Stimulated activated naive CD4-positive, alpha-beta T cell treated with Interleukin-2 at 50 U/mL for 16 hours (primary cell): ENCODE measurements at places on chromosomes 3 and 15.
A peak's percentile ranks its signal among the peaks of the same experiment; 100 is the strongest.

- DNase-seq, result no peak
Measured at GRCh38 chr15:44620081-44620480, 43.4 kb downstream of the SPG11 start.

DNA sequence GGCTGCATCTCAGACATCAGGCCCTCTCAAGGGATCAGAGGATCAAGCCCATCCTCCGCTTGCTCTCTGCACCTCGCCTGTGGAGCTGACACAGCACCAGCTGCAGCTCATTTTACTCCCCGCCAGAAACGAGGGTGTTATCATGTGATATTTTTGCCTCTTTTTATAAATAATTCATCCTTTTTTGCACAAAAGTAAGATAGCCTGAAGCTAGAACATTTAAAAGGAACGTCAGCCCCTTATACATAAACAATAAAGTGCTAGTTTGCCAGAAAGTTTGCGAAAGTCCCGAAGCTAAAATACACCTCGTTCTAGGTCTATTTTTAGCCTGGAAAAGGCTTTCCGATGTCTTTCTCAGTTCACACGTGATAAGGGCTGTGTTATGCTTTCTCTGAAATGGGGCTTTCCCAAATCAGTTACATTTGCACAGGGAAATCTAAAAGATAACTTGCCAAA lies 9.6 kb upstream of the FAM174B start:
- no peak for DNase-seq

DNA sequence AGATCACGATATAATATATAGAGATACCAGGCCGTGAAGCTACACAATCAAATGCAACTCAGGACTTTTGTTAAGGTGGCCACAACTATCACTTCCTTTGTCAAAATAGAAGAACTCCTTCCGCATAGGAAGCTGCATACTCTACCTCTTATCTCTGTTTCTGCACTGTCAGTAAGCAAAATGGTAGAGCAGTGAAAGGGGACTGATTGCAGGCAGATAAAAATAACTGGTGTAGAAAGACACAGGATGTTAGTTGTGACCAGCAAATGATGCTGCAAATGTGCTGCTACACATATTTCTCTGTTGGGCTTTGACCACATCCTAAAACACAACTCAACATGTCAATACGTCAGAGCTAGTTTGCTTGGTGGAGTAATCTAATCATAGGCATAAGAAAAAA lies 16.3 kb upstream of the TRAT1 start:
- DNase-seq, result no peak

- no peak for DNase-seq
Measured at GRCh38 chr3:85681906-85682305, 723.1 kb downstream of the CADM2 start.

DNA sequence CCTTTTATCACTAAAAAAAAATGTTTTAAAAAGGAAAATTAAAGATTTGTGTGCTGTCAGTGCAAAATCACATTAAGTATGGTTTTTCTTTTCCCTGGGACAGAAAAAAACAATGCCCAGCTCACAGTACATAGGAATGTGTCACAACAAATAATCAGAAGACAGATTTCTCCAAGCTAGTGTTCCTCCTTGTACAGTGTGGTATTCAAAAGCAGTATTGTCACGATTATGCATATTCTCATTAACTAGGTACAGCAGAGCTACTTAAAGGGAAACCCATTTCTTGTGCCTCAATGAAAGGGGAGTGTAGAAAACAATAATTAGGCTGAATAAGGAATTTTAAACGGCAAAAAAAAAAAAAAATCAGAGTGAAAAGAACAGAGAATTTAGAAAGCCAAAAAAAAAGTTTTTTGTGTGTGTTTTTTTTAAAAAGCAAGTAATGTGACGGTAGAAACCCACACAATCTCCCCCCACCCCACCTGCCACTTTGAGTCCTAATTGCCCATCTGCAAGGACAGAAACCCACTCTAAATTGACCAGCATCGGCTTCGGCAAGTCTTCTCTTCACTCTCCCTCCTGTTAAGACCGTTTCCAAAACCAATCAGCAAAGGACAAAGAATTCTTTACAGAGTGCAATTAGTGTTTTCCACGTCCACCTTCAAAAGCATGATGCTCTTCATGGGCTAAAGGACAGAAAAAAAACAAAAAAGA lies 41.0 kb downstream of the EIF4E3 start:
- DNase-seq, result no peak

DNA sequence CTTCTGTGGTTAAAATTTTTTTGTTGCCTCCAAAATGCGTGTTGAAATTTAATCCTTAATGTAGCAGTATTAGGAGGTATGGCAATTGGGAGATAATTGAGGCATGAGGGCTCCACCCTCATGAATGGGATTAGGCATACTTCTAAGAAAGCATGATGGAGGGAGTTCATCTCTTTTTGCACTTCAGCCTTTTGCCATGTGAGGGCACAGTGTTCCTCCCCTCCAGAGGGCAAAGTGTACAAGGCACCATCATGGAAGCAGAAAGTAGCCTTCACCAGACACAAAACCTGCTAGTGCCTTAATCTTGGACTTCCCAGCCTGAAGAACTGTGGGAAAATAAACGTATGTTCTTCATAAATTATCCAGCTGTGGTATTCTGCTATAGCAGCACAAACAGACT lies 429.5 kb downstream of the ZIC1 start:
- DNase-seq, result no peak

DNA sequence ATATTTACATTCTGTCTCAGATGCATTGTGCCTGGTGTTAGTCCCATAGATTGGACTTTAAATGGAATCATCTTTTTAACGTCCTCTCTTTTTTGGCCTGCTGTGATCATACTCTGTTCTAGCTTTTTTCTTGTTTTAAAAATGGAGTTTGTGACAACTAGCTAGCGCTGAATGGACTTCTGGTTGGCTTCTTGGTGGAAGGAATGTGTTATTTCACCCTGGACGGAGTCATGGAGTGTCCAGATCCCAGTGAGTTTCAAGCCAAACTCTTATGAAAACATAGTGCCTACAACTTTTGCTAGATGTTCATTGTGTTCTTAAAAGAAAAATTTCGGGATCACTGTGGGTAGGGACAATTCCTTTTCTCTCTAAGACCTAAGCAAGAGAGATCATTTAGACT lies 192.6 kb downstream of the TCF12 start:
- DNase-seq, result no peak

- DNase-seq, result no peak
Measured at GRCh38 chr3:84978843-84979242, 20.1 kb downstream of the CADM2 start.

DNA sequence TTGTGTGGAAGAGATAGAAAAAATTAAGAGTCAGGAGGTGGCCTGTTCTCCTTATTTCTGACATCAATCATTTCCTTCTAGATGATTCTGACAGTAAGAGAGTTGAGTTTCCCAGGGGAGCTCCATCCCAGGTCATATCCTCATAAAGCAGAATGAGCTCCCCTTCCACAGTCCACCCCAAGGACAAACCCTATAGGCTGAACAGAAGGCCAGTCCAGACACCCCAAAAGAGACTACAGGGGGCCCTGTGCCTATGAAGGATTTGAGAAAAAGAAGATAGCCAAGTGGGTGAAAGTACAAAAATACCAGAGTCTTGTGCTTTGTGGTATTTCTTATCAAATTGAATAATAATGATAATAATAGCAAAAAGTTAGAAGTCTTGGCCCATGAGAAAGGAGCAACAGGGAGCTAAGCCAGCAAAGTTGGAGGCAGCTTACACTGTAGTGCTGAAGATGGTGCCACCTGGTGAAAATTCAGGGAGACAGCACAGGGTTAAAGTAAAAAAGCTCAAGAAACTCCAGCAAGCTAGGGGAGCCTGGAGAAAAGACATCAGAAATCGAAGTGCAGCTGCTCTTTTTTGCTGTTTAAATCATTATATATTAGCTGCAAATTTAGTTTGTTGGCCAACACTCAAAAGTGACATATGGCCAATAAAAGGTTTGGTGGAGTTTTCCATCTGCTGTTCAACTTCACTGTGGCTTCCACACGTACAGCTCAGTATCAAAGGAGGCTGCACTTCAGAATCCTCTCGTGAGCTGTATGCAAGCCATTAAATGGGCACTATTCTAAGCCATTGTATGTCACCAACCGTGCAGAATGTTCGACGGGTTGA lies 35.8 kb upstream of the SLC24A5 start:
- DNase-seq, result no peak

GRCh38 chr3:194161131-194162045 lies 25.4 kb downstream of the HES1 start:
- DNase-seq, result no peak

GRCh38 chr3:154180836-154181691 lies 59.9 kb downstream of the ARHGEF26 start:
- DNase-seq, result no peak

GRCh38 chr3:10437272-10437994 lies 68.0 kb downstream of the ATP2B2 start:
- peak; percentile 69 for DNase-seq

GRCh38 chr3:111541391-111541790 lies 606 bp upstream of the CD96 start:
- DNase-seq, result no peak

GRCh38 chr3:105157766-105158085 lies 209.0 kb upstream of the ALCAM start:
- no peak for DNase-seq

GRCh38 chr15:33737687-33738601 lies 230.4 kb upstream of the CHRM5 start:
- peak; percentile 1 for DNase-seq

DNA sequence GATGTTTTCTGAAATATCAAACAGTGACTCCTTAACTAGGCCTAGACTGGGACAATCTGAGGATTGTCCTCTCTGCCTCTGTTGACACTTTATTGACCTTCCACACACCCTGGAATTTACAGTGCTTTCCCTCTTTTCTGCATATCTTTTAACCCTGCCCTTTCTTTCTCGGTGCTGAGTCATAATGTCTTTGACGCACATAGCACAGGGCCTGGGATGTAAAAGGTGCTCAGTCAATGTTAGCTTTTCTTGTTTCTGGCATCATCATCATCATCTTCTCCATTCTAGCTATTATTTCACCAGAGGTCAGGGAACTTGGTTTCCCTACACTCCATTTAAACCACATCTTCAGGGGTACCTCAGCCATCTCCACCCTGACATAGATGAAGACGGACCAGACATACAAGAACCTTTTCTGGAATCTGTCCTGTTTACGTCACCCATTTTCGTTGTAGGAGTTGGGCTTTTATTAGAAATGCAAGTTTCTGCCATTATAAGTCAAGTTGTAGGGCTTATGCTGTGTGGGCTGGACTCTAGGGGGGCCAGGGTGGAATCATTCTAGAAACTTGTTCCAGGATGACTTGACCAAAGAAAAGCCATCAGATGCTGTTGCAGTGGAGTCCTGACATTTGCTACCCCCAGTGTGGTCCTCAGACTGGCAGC lies 46.6 kb downstream of the ZBTB38 start:
- no peak for DNase-seq

- DNase-seq, result no peak
Measured at GRCh38 chr3:123521179-123521969, 63.5 kb downstream of the HACD2 start.

DNA sequence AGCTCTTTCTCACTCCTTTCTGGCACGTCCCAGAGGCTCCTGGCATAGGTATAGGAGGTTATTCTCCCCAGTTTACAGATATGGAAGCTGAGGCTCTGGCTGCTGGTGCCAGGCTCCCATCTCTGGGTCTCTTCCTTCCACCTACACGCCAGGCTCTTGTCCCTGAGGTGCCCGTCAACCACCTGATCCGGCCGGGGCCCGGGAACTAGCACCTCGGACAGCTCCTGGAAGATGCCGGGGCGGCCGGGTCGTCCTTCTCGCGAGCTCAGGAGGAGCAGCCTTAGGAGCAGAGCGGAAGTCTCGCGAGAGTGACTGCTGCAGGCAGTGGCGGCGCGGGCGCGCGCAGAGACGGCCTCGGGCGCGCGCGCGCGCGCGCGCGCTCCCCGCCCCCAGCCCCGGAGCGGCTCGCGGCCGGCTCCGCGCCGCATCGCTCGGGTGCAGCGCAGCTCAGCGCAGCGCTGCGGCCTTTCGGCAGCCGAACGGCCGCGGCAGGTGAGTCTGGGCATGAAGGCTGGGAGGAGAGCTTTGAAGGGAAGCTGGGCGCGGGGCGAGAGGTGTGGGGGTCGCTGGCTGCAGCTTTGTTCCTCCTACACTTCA lies at the start of gene SCAMP5:
SCAMP5 (plus strand) TSS at position 382 of the 597 bp plus-strand sequence. CDS start 16,277 bp downstream, outside the sequence.
- peak; percentile 90 for DNase-seq

- no peak for DNase-seq
Measured at GRCh38 chr3:5122741-5123706, 932 bp downstream of the ARL8B start.

GRCh38 chr15:67130673-67131601 lies 65.5 kb downstream of the SMAD3 start:
- DNase-seq, result no peak

DNA sequence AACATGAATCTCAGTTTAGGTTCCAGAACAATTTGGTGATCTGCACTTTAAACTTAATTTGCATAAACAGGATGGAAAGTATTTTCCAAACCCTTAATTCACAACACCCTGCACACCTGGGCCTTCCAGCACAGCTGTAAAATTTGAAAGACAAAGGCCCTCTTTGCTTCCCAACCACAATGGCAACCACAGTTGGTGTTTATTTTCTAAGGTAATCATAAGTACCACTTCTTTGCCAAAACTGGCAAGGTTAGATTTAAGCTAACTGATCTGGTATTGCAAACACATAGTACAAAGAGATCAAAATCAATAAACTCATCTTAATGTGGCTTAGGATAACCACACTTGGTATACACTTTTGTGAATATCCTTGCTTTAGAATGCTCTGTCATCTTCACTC lies 4.1 kb downstream of the LRIG1 start:
- no peak for DNase-seq

DNA sequence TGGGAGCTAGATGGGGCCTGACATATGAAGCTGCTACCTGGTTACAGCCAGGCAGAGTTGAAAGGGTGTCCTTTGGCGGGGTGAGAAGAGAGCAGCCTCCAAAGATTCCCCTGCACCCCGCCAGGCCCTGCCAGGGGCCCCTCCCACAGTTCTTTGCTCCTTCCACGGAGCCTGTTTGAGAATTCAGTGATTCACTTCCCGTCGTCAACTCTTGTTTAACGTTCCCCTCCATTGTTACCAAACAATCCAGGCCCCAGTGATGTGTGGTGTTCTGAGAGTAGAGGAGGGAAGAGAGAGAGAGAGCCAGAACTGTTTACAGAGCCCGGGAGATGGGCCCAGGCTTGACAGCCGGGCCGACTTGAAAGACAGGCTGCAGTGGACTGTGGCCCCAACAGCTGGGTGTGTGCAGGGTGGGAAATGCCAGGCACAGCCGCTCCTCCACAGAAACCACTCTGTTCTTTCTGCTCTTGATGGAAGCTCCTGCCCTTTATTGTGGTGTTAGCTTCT lies 81.5 kb downstream of the SMAD3 start:
- DNase-seq, result no peak

GRCh38 chr3:156723182-156723619 lies 48.8 kb downstream of the TIPARP start:
- no peak for DNase-seq

- no peak for DNase-seq
Measured at GRCh38 chr3:177110895-177111294, 86.4 kb downstream of the TBL1XR1 start.

GRCh38 chr15:60774829-60775463 lies 296.0 kb upstream of the ICE2 start:
- no peak for DNase-seq

DNA sequence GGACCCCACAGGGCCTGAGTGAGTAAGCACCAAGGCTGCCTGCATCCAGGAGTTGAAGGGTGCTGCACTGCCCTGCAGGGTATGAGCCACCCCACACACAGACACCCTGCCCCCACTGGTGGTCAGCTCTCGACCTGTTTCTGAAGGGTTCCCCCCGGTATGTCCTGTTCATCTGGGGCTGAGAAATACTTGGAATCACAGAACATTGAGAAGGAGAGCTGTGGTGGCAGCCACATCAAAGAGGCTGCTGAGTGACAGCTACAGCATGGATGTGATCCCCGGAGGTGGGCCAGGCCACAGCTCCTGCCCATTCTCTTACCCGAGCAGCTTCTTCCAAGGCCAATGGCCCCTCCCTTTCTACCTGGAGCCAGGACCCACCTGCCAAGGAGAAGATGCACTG lies 66.4 kb upstream of the PLXNA1 start:
- no peak for DNase-seq
